ENCODE measurements at places on chromosomes 7 and 10. TPM values are rescaled to one million over a fixed set of nuclear protein-coding genes. Genes with fewer than 3 reads are reported as not detected.

GDF2 gene
- not detected for total RNA-seq

TAS2R3 gene
- 1.4 TPM for total RNA-seq

CYP26C1 gene
- total RNA-seq = 0.24 TPM

SLC26A3 gene
- not detected for total RNA-seq

PRKCQ gene
- total RNA-seq = 2.3 TPM

SUPV3L1 gene
- 32.3 TPM for total RNA-seq

MGAM2 gene
- not detected for total RNA-seq
